ENCODE measurements at places on chromosomes 7 and 10. TPM values are rescaled to one million over a fixed set of nuclear protein-coding genes. Genes with fewer than 3 reads are reported as not detected.
A peak's percentile ranks its signal among the peaks of the same experiment; 100 is the strongest.

The SNCG gene
- total RNA-seq, result 8.7 TPM

The HDAC9 gene
- 3.6 TPM for total RNA-seq

The HOXA13 gene
- not detected for total RNA-seq

The LRIT1 gene
- total RNA-seq, result not detected

The ATOH7 gene
- total RNA-seq, result not detected

DNA sequence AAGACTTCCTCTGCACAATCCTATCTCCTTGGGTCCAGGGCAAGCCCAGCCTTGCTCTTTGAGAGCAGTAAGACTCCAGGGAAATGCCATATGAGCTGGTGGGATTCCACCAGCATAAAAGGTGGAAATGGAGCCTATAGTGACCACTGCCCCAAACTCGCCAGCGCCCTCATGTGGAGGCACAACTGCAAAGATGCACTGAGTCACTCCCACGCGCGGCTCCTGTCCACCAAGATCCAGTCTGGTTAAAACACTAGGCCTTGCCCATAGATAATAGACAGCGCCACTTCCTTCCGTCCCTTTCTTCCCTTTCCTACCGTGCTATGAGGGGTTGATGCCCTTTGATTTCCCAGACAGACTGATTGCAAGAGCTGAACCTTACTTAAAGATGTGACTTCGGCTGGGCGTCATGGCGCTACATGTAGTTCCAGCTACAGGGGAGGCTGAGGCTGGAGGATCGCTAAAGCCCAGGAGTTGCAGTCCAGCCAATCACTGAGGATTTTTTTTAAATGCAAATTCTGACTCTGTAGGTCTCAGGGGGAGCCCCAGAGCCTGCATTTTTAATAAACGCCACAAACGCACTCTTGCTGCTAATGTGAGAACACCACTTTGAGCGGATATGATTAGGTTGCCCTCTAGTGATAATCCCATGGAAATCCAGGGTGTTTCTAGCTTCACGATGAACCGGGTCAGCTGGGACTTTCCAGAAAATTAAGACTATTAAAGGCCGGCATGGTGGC lies 136.5 kb downstream of the EPC1 start:
- H3K4me3 ChIP-seq, result no peak overlapping the region
- DNase-seq, result peak; percentile 44
- H3K27ac ChIP-seq, result no peak overlapping the region
- H3K36me3 ChIP-seq, result no peaks in the 10 kb centered on the region
- H3K4me1 ChIP-seq, result no peaks in the 10 kb centered on the region

DNA sequence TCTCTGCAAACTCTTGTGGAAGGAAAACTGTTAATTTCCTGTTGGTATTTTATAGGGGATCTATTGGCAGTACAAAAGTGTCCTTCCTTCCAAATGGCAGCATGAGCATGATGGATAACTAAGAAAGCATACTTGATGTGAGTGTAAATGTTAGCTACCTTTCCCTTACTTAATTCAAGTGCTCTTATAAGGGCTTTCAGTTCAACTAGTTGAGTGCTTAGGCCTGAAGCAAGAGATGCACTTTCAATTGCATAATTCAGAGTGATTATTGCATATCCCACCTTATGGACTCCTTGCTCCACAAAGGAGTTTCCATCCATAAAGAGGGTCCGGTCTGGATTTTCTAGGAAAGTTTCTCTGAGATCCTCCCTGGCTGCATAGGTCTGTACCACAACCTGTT lies 56.3 kb upstream of the CYP2C8 start:
- H3K27me3 ChIP-seq, result no peaks in the 10 kb centered on the region
- no peaks in the 10 kb centered on the region for H3K4me1 ChIP-seq
- no peak for DNase-seq
- no peak overlapping the region for H3K27ac ChIP-seq

DNA sequence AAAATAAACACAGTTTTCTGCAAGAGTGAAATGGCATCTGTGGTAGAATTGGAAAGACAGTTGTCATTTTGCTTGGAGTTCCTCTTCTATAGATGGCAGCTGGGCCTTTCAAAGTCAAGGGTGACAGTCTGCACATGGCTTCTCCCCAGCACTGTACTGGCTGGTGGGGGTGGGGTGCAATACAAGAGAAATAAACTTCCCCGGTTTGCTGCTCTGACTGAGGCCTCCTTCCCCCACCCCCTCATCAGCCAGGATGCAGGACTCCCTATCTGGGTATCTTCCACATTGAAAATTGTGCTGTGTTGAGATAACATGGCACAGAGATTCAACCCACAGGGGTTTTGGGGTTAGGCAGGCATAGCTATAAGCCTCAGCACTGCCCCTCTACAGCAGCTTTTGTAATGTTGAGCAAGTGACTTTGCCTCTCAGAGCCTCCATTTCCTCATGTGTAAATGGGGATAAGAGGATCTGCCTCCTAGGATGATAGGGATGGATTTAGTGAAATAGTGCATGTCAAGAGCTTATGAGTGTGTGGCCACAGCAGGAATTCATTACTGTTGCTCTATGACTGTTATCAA lies 85.8 kb upstream of the WDR11 start:
- no peaks in the 10 kb centered on the region for H3K4me1 ChIP-seq
- no peak overlapping the region for H3K4me3 ChIP-seq
- DNase-seq, result no peak

- DNase-seq, result peak; percentile 32
- no peaks in the 10 kb centered on the region for H3K36me3 ChIP-seq
- no peaks in the 10 kb centered on the region for H3K27me3 ChIP-seq
Measured at GRCh38 chr7:136997735-136998134, 129.3 kb downstream of the CHRM2 start.

DNA sequence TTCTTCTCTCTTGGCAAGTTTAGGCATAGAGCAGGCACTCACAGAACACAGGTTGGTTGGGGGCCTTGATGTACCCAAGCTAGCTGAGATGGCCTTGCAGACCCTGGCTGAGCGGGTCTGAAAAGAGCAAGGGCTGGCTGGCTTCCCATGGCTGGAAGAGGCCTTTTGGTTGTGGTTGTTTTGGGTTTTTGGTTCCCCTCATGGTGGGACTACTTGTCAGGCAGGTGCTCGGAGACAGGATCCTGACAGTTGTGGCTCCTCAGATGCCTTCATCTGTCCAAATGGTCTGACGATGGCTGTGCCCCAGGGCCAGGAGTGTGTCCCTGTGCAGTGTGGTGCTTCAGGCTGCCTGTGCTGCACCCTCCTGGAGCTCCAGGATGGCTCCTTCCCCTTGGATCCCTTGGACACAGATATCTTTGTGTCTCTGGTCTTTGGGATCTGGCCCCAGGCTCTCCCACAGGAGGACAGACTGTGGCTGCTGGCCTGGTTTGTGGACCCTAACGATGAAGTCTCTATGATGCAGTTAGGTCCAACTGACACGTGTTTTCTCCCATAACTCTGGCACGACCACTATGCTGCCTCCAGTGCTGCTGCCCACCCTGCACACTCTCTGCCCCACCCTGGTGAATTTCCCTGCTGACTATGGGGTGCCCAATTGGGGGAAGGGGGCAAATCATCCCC lies 321.5 kb upstream of the ZNF32 start:
- no peak for DNase-seq
- H3K4me1 ChIP-seq, result no peaks in the 10 kb centered on the region
- H3K4me3 ChIP-seq, result no peak overlapping the region
- no peaks in the 10 kb centered on the region for H3K36me3 ChIP-seq
- H3K27ac ChIP-seq, result no peak overlapping the region
- H3K27me3 ChIP-seq, result peaks cover 13% of the 10 kb centered on the region

GRCh38 chr10:110081911-110082310 lies 74.1 kb downstream of the ADD3 start:
- peak overlapping the region; percentile 35 for H3K27ac ChIP-seq
- peaks cover 16% of the 10 kb centered on the region for H3K4me1 ChIP-seq
- no peak for DNase-seq
- H3K4me3 ChIP-seq, result no peak overlapping the region
- no peaks in the 10 kb centered on the region for H3K36me3 ChIP-seq

- no peak for DNase-seq
- no peak overlapping the region for H3K4me3 ChIP-seq
- H3K4me1 ChIP-seq, result no peaks in the 10 kb centered on the region
- H3K27ac ChIP-seq, result no peak overlapping the region
- no peaks in the 10 kb centered on the region for H3K36me3 ChIP-seq
Measured at GRCh38 chr10:61169294-61169693, 225.3 kb upstream of the RHOBTB1 start.

All from fibroblast of lung (primary cell).